ENCODE measurements at places on chromosomes 1 and 21.

GRCh38 chr1:189673217-189673616 is 804.4 kb downstream of the BRINP3 start:
- DNase-seq, result no peak

GRCh38 chr1:50913954-50914353 is 46.1 kb downstream of the FAF1 start:
- DNase-seq, result no peak

DNA sequence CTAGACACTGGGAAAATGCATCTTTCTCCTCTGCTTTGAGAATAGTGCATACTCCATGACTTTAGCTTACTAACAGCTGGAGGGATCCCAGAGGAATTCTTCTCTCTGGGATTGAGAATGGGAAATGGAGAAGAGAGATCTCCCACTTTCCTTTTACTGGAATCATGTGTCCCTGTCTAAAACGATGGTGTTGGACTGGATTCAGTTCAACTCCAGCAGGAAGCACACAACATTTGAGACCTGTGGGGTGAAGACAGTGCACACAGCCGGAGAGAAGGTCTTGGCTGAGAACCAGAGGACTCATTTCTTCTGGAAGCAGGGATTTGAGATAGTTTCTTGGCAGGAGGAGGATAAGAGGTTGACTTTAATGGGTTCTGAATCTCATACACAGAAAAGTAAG is 58.7 kb downstream of the TRABD2B start:
- no peak for DNase-seq

DNA sequence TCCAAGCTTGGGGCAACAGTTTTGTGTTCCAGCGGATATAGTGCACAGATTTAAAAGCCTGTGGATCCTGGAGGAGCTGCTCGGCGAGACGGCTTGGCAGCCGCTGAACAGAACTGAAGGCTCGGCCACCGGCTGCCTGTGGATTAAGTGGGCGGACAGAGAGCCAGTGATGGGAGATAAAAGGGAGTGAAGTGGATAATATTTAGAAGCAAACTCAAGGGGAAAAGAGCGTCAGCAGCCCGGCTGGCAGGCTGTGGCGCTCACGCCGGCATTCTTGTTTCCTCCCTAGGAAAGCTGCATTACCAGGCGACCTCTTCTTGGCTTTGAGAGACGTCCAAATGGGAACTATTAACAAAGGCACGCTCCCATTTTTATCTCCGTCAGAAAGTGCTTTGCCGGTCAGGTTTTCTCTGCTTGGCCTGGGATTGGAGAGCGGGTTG is 10.4 kb downstream of the TRABD2B start:
- DNase-seq, result no peak

DNA sequence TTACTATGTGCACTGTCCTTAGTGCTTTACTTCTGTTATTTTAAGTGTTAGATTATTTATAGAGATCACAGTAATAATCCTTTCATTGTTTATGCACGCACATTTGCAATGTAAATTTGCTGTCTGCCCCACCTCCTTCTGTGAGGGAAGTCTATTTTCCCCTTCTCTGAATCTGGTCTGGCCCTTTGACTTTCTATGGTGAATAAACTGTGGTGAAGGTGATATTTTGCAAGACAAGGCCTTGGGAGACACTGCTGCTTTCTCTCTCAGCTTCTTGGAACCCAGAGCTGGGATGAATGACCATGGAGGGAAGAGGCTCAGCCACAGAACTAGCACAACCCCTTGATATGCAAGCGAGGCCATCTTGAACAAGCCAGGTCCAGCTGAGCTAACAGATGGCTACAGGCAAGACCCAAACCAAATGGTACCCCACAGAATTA is 156.3 kb downstream of the ST6GALNAC3 start:
- no peak for DNase-seq
